T-helper 17 cell (primary cell): ENCODE measurements at places on chromosomes 4 and X. TPM values are rescaled to one million over a fixed set of nuclear protein-coding genes. Genes with fewer than 3 reads are reported as not detected.

S100P gene
- total RNA-seq, result 2.1 TPM

- no peak for DNase-seq
These were observed 179.6 kb downstream of the CCNG2 start for GRCh38 chr4:77336411-77337142.

- peak; percentile 80 for DNase-seq
These were observed at the start of gene METTL14 for GRCh38 chr4:118684873-118685811. Gene METTL14 (plus strand): TSS chr4:118685392. CDS start chr4:118685535, 143 bp downstream.

GRCh38 chr4:14887842-14888433 is 114.3 kb upstream of the CPEB2 start:
- DNase-seq, result no peak

DNA sequence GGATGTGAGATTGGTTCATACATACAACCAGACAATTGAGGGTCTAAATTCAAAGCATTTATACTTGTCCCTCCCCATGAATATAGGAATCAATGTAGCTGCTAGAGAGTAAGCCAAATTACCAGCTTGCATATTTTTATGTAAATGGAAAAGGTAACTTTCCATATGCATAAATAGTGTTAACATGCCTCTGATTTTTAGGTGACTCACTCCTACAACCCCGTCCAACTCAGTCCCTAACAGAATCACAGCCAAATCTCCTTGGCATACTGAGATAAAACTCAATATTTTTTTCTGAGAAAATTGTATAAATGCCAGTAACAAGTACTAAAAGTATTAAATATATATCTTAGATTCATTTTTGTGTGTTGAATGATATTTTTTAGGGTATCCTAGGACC is 67.2 kb downstream of the INPP4B start:
- DNase-seq, result no peak

DNA sequence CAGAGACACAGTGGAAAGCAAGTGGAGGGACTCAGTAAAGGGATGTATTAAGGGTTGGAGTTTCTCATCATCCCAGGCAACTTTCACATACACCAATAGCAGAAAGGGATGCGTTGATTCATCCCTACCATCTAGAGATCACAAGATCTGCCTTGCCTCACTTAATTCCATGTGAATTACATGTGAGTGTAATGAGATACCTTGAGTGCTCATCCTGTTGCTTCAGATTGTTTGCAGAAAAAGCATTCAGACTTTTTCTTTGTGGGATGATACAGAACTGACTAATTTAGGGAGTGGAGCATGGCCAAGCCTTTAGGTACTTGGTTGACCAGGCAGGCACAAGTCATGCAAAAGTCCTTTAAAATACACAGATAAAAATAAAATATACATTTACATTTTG is 124.8 kb upstream of the SLIT2 start:
- DNase-seq, result no peak

- no peak for DNase-seq
These were observed 43.3 kb downstream of the PDK3 start for GRCh38 chrX:24508375-24508774.

DNA sequence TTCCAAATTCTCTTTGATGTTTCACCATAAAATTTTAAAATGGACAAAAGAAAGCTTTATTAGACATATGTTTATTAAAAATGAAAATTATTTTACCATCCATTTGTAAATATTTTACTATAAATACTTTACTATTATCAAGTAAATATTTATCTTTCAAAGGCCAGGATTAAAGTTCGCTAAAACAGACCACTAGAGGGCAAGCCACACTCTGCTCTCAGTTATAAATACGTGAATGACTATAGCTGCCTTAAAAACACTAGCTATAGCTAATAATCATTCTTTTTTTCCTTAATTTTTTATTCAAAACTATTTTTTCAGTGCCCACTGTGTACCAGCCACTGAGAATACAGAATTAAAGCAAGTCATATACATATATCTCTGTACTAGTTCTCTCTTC is 38.6 kb downstream of the UNC5C start:
- DNase-seq, result no peak

GRCh38 chr4:76275486-76276124 is 24.1 kb downstream of the FAM47E start:
- no peak for DNase-seq

- DNase-seq, result no peak
These were observed 361.5 kb upstream of the FMR1 start for GRCh38 chrX:147550217-147550616.

DNA sequence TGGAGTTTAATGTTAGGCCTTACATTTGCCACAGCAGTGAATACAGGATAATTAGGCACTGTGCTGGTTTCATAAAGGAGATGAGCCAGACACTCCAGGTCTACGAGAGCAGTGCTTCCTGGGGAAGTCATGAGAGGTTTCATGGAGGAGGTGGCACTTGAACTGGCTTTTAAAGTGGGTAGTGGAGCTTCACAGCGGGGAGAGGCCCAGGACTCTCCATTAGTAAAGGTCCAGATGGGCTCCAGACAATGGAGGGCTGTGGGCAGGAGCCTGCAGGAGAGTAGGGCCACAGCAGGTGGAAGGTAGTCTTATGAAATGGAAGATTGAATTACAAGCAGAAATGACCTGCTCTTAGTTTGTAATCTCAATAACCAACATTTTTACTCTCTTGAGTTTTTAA is 29.0 kb downstream of the CLDN22 start:
- DNase-seq, result no peak
